ENCODE measurements at places on chromosomes 3 and 15.

- no peak for DNase-seq
Measured at GRCh38 chr15:76056931-76057330, 2.9 kb upstream of the TMEM266 start.

DNA sequence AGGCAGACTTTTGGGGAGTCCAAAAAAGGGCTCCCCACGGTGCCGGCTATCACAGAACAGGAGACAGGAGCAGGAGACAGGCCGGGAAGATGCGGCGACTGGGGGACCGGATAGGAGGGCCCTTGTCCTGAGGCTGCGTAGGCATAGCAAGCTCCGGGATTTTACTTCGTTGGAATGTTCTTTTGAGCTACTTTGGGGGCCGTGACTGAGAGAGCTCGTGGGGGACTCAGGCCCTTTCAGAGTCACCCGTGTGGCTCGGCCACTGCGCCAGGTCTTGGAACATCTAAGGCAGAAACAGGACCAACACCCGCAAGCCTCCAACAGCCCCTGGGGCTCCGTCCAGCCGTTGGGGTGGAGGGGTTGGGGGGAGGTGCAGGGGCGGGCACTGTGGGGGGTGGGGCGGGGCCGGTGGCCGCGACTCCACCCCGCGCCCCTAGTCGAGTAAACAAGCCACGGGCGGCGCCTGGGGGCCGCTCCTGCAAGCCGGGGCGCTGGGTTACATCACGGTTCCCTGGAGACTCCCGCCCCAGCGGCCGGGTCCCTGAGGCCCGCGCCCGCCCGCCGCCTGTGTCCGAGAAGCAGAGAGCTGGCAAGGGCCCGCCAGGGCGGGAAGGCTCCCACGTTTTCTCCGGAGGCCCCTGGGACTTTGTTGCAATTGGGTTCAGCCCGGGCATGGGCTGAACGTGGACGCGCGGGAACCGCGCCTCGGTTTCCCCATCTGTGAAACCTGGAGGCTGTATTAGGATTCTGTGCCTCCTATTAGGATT lies 23.3 kb upstream of the C15orf39 start:
- no peak for DNase-seq

GRCh38 chr3:29465836-29466235 lies 185.0 kb downstream of the RBMS3 start:
- no peak for DNase-seq

- no peak for DNase-seq
Measured at GRCh38 chr15:28181366-28181765, 82.3 kb upstream of the OCA2 start.

GRCh38 chr3:32817257-32817557 lies 590 bp upstream of the TRIM71 start:
- DNase-seq, result no peak

- no peak for DNase-seq
Measured at GRCh38 chr15:92457471-92458041, 63.9 kb downstream of the ST8SIA2 start.

- DNase-seq, result no peak
Measured at GRCh38 chr15:61680260-61681037, 379.8 kb downstream of the VPS13C start.

DNA sequence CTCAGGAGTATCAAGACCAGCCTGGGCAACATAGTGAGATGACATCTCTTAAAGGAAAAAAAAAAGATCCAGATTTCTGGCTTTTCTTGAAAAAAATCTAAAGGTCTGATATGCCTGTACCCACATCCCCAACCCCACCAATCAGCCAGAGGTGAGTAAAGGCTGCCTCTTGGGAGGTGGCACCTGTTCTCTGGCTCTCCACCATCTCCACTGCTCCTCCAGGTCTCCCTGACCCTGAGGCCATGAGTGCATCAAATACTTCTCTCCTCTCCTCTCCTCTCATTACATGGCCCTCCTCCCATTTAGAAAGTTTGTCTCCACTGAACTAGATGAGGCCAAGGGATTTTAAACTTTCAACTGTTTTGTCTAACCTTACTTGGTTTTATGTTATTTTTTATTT lies 5.2 kb downstream of the SIAH2 start:
- DNase-seq, result no peak

DNA sequence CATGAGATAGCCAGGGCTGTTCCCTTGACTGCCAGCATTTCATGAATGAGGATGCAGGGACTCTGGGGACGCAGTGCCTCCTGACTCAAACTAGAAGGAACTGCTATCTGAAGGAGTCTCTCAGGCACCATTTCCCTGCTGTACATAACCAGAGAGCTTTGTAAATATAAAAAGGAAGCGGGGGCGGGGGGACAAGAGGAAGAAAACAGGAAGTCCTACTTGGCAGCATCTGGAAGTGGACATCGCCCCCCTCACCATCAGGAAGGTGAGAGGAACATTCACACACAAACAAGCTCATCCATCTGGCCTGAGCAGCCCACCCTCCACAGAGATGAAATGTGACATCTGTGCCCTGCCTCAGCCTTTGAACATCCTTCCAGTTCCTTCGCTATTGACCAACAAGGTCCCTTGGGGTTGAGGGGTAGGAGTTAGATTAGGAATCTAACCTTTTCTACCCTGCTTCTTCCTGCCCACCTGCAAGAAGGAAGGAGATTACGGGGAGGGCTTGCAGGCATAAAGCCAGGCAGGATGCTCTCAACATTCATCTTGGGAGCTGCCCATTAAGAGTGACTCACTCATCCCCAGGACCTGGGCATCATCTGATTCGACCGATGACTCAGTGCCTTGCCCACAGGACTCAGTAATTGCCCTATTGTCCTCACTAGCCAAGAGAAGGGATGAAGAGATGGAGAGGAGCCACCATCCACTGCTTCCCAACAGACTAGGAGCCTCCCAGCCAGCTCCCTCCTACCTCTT lies 31.9 kb downstream of the SH3BP5 start:
- no peak for DNase-seq

DNA sequence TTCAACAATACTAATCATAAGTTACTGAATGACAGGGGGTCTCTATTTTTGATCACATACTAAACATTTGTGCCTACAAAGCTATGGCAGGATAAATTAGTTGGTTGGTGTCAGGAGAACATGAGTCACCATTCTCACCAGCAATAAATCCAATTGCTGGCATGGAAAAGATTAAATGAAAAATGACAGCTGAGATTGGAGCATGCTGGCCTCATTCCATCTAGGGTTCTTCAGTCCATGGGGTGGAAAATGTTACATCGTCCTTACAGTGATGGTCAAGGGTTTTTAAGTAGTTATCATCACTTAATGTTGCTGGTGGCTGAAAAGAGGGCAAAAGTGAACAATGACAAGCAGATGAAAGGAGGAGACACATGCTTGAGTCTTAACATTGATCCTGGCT lies 180.1 kb upstream of the BCL6 start:
- no peak for DNase-seq

DNA sequence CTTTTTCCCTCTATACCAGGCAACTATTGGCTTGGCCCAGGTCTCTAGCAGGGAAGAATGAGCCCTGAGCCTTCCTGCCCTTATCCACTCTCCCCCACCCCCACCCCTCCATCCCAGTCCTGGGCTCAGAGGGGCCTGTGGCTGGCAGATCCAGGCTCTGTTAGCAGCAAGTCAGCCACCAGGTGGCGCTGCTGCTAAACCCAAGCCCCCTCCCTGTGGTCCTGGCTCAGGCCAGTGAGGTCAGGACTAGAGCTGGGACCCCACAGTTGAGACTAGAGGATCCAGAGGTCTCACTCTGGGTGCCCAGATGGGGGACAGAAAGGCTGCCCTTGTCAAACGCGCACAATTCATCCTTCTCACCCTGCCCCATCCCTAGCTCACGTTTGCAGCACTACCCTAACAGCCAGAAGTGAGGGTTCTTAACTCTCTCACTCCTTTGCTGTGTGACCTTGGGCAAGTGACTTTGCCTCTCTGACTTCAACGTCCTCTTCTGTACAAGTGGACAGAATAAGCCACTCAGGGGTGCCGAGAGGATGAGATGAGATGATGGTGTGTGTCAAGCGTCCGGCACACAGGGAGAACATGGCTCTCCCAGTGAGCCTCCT lies 46.8 kb upstream of the SLC6A1 start:
- peak; percentile 2 for DNase-seq

- no peak for DNase-seq
Measured at GRCh38 chr3:32432711-32433530, 41.3 kb downstream of the CMTM7 start.

DNA sequence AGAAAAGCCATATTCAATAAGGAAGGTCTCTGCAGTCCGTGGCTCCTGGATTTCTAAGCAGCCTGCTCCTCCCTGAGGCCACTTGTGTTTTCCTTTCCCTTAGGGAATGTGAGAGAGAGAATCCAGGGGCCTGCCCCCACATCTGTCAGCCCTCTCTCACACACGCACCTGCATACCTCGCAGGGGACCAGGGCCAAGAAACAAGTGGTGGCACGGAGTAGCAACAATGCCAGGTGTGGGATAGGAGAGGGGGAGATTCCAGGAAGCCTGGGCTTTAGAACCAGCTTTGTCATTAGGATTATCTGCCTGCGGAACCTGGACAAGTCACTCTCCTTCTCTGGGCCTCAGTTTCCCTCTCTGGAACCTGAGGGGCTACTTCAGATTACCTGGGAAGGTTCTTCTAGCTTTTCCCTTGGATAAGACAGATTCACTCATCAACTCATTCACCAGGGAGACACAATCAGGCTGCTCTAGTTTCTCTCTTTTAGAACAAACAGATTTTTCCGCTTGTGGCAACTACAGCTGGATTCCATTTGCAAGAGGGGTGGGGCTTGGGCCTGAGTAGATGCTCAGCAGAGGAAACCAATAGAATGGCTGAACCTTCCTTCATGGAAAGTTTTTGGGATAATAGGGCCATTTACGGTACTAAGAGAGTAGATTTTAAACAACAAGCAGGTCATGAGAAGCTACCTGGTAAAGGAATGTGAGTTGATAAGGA lies 19.5 kb downstream of the BCL6 start:
- no peak for DNase-seq

DNA sequence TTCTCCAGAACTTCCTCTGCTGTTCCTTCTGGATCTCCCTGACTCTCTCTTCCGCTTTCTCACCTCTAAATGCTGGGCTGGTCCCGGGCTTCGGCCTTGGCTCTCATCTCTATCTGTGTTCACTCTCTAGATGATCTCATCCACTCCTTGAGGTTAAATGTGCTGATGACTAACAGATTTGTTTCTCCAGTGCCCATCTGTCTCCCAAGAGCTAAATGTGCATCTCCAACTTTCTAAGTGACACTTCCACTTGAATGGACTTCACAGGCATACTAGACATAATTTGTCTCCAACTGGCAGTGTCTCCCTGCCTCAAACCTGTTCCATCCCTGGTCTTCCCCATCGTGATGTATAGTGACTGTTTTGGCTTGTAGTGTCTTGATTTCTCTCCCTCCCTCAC lies 95.3 kb downstream of the ITPR1 start:
- no peak for DNase-seq

GRCh38 chr3:37753428-37753827 lies 108.3 kb upstream of the CTDSPL start:
- DNase-seq, result no peak

DNA sequence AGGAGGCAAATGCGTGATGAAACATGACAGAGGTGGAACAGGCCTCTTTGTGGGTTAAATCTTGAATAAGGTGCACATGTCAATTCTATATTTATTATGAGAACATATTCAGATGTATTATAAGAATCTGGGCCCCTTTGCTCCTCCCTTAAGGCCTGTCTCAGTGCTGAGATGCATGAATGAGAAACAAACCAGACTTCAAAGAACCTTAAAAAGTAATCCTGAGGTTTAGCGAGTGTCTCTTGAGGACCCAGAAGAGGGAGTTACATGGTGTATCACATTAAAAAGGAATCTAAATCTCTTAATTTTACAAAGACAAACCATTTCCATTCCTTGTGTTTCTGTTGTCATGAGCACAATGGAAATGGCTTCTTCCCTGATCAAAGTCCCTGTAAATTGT lies 170.9 kb upstream of the TBC1D5 start:
- DNase-seq, result no peak

GRCh38 chr3:38773528-38773927 lies 42.5 kb downstream of the SCN10A start:
- no peak for DNase-seq

DNA sequence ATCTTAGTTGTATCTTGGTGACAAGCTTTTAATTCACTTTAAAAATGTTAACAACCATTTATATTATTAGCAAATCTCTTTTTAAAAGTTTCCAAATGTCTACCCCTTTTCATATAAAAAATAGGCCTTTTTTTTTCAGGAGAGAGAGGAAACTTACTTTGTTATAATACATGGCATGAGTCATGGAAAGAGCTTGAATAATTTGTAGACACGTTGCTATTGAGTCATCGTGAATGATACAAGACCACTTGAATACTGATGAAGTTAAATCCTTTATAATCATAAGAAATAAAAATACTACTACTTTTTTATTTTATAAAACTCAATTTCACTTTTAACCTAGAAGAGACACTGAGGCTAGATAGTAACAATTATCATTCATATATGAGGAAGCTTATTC lies 70.3 kb upstream of the BBX start:
- DNase-seq, result no peak

GRCh38 chr3:78497767-78498166 lies 1270.0 kb downstream of the ROBO1 start:
- no peak for DNase-seq

GRCh38 chr3:87437765-87438164 lies 161.4 kb upstream of the POU1F1 start:
- DNase-seq, result no peak

DNA sequence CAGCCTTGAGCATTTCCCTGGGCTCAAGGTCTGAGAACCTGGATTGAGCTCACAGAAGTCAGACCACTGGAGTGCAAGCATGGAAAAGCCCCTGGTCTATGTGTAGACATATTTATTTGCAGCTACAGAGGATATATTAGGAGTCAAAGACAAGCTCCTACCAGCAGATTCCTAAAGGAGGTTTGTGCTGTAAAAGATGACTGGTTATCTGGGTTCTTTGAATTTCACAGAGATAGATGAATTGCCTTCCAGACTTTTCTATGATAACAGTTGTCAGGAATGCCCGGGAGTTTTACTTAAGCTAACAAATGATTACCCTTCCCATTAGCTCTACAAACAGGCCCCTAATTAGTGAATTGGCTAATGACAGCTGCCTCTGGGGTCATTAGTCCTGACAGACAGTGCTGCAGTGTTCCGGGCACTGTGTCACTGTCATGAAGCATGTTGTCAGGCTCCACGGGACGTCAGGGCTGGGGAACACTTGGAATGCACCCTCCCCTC lies 48.8 kb upstream of the PLXNA1 start:
- no peak for DNase-seq

DNA sequence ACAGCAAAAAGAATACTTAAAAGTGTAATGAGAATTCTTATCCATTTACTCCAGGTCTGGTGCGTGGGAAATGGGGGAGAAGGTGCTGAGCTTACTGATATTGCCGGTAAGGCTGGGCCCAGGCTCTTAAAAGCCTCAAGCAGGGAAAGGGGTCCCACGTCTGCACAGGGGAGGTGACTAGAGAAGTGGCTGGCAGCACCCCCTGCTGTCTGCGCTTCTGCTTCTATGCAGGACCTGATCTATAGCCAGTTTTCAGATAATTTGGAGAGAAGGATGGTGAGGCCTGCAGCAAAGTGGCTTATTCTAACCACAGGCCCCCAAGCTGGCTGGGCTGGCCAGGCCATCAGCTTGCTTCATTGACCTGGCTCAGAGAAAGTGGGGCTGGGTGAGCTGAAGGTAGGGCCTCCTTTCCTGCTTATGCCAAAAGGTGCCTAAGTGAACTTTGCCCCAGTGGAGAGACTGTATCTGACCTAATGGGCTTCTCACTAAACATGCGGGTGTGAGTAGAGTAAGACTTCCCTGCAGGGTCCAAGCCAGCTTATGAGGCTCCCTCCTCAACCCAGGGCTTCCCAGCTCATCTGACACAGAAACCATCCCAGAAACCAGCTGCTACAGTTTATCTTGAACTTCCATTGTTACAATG lies 30.9 kb upstream of the ATP1B3 start:
- DNase-seq, result no peak

Measured in effector memory CD4-positive, alpha-beta T cell (primary cell).